Osteocyte (in vitro differentiated cells): ENCODE measurements at places on chromosomes 5 and 9.

DNA sequence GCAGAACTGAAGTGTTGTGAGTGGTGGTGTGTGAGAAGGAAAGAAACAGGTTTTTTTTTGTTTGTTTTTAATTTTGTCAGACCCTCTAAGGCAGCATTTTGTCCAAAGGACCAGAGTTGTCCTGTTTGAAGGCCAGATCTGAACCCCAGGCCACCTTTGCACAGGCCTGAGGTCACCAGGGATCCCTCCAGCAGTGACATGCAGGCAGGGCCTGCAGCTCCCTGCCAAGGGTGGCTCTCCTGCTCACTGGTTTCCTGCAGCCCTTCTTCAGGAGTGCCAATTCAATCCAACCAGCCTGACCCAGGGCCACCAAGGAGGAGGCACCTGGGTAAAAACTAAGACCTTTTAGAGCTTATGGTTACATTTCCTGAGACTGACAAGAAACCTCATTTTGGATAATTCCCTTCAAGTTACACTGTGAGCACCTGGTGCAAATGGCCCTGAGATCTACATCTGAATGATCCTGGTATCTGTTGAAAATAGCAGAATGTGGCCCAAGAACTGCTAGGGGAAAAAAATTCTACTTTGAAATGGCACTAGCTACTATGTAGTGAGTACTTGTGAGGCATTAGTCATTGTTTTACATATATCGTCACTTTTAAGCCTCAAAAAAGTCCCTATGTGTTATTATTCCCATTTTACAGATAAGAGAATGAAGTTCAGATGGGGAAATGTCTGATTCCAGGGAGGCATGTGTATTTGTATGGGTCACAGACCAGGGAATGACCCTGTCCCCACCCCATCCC lies 33.5 kb upstream of the SMU1 start:
- DNase-seq = no peak
- H3K36me3 ChIP-seq = peaks cover 19% of the 10 kb centered on the region
- H3K27ac ChIP-seq = no peak overlapping the region
- no peaks in the 10 kb centered on the region for H3K27me3 ChIP-seq

- H3K4me1 ChIP-seq = no peaks in the 10 kb centered on the region
- DNase-seq = peak; percentile 51
- H3K36me3 ChIP-seq = no peaks in the 10 kb centered on the region
- no peak overlapping the region for H3K27ac ChIP-seq
- no peak overlapping the region for H3K4me3 ChIP-seq
Observed at GRCh38 chr5:6321078-6321477, 57.3 kb downstream of the MED10 start.

DNA sequence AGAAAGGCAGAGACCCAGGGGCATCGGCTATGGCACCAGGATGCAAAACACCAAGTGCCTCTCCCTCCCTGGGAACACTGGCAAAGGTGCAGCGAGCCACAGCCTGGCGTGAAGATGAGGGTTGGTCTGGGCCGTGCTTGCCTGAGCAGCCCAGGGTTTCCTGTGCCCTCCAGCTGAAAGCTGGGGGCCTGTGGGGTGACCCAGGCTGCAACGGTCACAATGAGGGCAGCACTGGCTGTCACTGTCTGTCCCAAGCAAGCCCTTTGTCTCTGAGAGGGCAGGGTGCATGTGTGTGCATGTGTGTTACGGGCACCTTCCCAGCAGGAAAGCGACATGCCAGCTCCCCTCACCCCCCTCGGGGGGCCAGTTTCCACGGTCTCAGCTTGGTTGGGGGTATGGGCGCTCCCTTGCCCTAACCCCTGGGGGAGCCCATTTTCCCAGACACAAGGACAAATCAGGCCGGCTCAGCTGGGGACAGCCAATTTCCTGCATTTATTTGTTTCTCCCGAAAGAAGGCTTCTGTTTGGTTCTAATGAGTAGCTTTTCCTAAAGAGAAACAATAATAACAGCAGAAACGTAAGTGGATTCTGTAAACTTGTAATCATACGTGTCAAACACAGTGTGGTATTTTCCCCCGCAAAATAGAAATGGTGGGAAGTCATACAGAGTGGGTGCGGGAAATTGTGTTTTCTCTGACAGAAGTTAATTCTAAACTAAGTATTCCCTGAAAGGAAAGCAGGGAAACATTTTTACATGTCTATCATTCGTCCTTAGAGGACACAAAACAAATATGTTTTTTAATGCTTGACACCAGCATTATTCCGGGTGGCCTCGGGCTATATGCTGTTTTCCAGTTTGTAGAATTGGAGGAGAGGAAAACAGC lies 21.3 kb downstream of the MRPL36 start:
- H3K36me3 ChIP-seq = no peaks in the 10 kb centered on the region
- H3K27ac ChIP-seq = no peak overlapping the region
- DNase-seq = no peak
- peaks cover 10% of the 10 kb centered on the region for H3K27me3 ChIP-seq

DNA sequence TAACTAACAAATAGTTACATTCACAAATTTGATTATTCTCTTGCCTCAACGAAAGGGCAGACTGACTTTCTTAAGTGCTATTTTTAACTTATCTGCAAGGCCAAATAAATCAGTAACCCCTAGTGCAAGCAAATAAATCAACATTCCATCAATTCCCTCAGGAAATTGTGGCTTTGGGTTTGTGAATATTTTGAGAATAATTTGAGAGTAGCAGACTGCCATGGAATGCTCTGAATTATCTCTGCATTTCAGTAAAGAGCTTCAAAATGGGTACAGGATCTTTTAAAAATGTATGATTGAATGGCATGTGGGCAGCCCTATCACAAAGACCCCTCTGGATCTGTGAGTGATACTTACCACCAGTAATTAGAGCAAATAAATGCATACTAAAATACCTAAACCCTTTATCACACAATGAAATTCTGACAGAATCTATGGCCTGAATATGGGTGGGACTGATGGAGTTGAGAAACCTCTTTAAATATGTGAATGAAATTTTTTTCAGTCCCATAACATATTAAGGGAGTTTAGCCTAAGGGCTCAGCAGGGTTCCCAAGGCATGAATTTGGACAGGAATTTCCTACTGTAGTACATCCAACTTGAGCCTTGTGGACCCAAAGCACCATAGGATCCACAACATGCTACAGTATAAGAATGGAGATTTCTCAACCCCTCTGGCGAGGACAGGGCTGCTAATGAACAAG lies 92.5 kb upstream of the ITGA2 start:
- peak overlapping the region; percentile 63 for H3K27ac ChIP-seq
- DNase-seq = no peak
- H3K36me3 ChIP-seq = peaks cover 21% of the 10 kb centered on the region
- H3K4me3 ChIP-seq = peak overlapping the region; percentile 12

GRCh38 chr9:76893395-76893932 lies 12.4 kb downstream of the PRUNE2 start:
- H3K4me1 ChIP-seq = no peaks in the 10 kb centered on the region
- no peak for DNase-seq
- peaks cover 22% of the 10 kb centered on the region for H3K27me3 ChIP-seq
- H3K36me3 ChIP-seq = no peaks in the 10 kb centered on the region

DNA sequence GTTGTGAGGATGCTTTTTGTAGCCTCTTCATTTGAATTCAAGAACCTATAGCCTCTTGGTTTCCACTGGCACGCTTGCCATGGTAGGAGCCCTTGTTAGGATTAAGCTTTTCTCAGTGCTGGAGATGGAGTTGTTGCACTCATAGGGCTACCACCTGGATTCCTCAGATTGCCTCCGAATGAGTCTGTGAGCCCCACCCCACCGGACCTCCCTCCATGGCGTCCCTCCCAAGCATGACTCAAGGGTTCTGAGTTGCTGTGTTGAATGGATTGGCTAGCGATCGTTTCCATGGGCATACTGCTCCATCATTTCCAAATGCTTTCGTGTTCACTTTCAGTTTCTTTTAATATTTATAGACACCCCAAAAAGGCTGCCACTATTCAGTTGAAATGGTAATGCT lies 69.9 kb downstream of the DAPK1 start:
- DNase-seq = no peak
- no peak overlapping the region for H3K4me3 ChIP-seq
- H3K27ac ChIP-seq = no peak overlapping the region
- peaks cover 70% of the 10 kb centered on the region for H3K4me1 ChIP-seq
- no peaks in the 10 kb centered on the region for H3K27me3 ChIP-seq
- H3K36me3 ChIP-seq = peaks cover 45% of the 10 kb centered on the region

GRCh38 chr5:8683496-8683895 lies 814.5 kb downstream of the MTRR start:
- no peaks in the 10 kb centered on the region for H3K36me3 ChIP-seq
- no peak overlapping the region for H3K27ac ChIP-seq
- peaks cover 6% of the 10 kb centered on the region for H3K4me1 ChIP-seq
- no peak overlapping the region for H3K4me3 ChIP-seq
- H3K27me3 ChIP-seq = no peaks in the 10 kb centered on the region

DNA sequence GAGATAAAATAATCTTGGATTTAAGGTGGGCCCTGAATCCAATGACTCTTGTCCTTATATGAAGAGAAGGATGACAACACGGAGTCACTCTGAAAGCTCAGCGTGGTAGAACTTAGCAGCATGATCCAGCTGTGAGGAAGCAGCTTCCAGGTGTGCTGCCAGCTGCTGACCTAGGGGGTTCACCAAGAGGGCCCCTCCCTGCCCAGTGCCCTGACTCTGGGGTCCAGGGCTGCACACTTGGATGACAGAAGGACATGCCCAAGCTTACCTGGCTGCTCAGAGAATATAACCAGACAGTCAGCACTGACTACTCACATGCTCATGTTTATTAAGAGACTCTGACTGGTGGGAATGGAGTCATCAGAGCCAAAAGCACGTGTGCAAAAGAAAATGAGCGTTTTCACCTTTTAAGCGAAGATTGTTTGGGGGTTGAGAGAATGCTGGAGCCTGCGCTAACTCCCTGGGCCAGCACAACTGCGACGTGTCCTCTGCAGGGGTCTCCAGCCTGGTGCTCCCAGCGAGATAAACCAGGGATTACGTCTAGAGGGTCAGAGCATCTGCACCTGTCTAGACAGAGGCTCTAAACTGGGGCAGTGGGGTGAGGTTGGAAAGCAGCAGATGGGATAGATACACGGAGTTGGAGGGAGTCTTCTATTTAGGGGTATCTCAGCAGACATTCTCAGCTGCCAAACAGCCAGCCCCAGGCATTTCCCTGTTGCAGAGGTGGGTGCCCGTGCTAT lies 41.3 kb downstream of the ROPN1L start:
- DNase-seq = no peak
- no peak overlapping the region for H3K4me3 ChIP-seq
- H3K36me3 ChIP-seq = no peaks in the 10 kb centered on the region
- H3K27me3 ChIP-seq = peaks cover 13% of the 10 kb centered on the region
- no peak overlapping the region for H3K27ac ChIP-seq
- H3K4me1 ChIP-seq = peaks cover 46% of the 10 kb centered on the region

DNA sequence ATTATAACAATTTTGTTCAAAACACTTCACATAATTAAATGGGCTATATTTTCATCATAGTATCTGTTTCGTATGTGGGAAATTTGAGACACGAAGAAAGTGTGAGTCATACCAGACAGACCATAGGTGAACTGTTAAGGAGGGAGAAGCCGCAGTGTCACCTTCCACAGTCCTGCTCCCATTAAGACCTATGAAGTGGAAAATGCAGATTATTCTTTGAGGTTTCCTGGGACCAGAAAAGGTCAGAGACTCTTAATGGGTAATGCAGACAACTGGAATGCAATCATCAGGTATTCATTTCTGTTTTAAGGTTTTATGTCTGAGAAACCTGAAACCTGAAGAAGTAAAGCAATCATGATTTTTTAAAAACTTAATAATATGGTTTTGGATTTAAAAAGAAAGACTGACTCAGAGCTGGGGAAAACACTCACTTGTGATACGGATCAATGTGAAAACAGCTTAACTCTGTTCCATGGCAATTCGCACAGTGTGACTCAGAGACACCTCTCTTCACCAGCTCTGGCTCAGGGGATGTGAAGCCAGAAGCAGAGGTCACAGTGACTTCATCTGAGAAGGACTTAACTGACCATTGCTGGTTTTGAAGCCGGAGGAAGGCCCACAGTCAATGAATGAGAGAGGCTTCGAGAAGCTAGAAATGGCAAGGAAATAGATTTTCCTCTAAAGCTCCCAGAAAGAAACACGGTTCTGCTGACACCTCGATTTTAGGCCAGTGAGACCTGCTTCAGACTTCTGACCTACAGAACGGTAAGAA lies 17.2 kb upstream of the GCNT1 start:
- no peak overlapping the region for H3K27ac ChIP-seq
- H3K36me3 ChIP-seq = no peaks in the 10 kb centered on the region
- peaks cover 5% of the 10 kb centered on the region for H3K27me3 ChIP-seq
- no peak overlapping the region for H3K4me3 ChIP-seq
- DNase-seq = no peak

GRCh38 chr9:92151691-92152393 lies 36.6 kb upstream of the SPTLC1 start:
- DNase-seq = peak; percentile 48
- no peak overlapping the region for H3K4me3 ChIP-seq
- H3K27me3 ChIP-seq = no peaks in the 10 kb centered on the region
- H3K27ac ChIP-seq = no peak overlapping the region
- H3K4me1 ChIP-seq = peaks cover 34% of the 10 kb centered on the region

GRCh38 chr5:126869005-126869451 lies 92.1 kb downstream of the LMNB1 start:
- H3K4me1 ChIP-seq = peaks cover 11% of the 10 kb centered on the region
- peaks cover 13% of the 10 kb centered on the region for H3K36me3 ChIP-seq
- no peak for DNase-seq
- no peak overlapping the region for H3K27ac ChIP-seq
- H3K27me3 ChIP-seq = no peaks in the 10 kb centered on the region

DNA sequence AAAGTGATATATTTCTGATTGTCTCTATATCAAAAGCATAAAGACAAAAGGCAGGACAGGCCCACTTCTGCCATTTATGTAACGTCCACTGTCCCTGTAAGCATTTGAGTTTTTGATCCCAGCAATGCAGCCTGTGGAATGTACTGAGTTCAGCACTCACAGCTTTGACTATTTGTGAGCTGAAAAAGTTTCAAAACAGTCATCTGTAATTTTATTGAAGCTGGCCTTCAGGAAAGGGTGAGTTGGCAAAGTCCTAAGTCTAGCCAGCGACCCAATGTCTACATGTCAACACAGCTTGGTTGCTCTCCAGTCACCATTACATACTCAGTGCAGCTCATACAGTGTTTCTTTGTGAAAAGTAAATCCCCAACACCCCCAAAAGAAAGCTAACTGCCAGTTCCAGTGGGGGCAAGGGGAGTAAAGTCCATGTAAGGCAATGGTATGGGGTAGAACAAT lies 9.7 kb downstream of the LIFR start:
- H3K27ac ChIP-seq = no peak overlapping the region
- no peak for DNase-seq
- no peaks in the 10 kb centered on the region for H3K27me3 ChIP-seq
- H3K36me3 ChIP-seq = no peaks in the 10 kb centered on the region

DNA sequence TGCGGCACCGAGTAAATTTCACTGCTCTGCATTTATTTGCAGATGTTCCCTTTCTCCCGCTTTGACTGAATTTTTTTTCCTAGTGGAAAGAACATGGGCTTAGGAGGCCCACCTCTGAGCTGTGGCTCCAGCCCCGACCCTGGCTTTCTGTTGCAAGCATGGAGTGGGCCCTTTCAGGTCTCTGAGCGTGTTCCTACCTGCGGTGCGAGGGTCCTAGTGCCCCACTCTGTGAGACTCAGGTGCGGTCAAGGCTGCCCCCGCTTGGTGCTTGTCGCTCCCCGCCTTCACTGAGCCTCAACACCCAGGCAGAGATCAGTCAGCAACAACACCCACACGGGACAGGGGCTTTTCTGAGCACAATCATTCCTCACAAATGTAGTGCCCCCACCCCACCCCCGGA lies 32.0 kb downstream of the SLC6A3 start:
- no peak overlapping the region for H3K27ac ChIP-seq
- H3K4me3 ChIP-seq = no peak overlapping the region
- DNase-seq = no peak
- no peaks in the 10 kb centered on the region for H3K4me1 ChIP-seq

- peaks cover 3% of the 10 kb centered on the region for H3K36me3 ChIP-seq
- H3K27ac ChIP-seq = no peak overlapping the region
- H3K4me1 ChIP-seq = peaks cover 26% of the 10 kb centered on the region
- DNase-seq = no peak
- H3K27me3 ChIP-seq = no peaks in the 10 kb centered on the region
- no peak overlapping the region for H3K4me3 ChIP-seq
Observed at GRCh38 chr5:138955013-138955660, 80.0 kb upstream of the LRRTM2 start.
